ENCODE measurements at places on chromosomes 1 and 21.
A peak's percentile ranks its signal among the peaks of the same experiment; 100 is the strongest.

DNA sequence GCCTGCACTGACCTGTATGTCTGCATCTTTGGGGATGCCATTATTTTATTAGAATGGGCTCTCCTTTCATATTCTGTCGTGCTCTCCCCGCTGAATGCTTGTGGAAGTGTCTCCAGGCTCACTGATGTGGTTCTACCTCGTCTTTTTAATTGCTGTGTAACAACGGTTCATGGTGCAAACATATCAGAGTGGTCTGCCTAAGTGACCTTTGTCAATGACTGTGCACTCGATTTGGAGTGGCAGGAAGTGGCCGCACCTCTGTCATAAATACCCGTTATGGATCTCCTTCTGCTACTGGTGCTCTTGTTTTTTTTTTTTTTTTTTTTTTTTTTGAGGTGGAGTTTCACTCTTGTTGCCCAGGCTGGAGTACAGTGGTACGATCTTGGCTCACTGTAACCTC lies 38.3 kb downstream of the SPSB1 start:
- DNase-seq = no peak

DNA sequence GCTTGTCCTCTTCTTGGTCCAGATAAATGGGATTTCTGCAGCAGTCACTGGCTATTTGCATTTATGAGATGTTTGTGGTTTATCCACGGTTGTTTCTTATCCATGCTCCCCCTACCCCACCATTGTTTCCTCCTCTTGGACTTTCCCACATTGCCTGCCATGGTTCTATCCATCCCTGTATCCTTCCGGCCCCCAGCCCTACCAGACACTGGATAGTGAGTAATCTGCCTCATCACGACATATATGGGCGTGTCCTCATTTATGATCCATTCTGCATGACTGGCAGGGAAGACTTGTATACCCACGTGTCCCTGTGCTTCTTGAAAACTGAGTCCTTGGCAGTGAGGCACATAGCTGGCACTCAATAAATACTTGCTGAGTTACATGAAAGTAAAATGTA lies 40.1 kb downstream of the CACNA1S start:
- DNase-seq = no peak

- no peak for DNase-seq
Observed at GRCh38 chr1:24216276-24217074, 29.4 kb upstream of the IFNLR1 start.

- no peak for DNase-seq
Observed at GRCh38 chr1:163305441-163305840, 16.3 kb upstream of the NUF2 start.

DNA sequence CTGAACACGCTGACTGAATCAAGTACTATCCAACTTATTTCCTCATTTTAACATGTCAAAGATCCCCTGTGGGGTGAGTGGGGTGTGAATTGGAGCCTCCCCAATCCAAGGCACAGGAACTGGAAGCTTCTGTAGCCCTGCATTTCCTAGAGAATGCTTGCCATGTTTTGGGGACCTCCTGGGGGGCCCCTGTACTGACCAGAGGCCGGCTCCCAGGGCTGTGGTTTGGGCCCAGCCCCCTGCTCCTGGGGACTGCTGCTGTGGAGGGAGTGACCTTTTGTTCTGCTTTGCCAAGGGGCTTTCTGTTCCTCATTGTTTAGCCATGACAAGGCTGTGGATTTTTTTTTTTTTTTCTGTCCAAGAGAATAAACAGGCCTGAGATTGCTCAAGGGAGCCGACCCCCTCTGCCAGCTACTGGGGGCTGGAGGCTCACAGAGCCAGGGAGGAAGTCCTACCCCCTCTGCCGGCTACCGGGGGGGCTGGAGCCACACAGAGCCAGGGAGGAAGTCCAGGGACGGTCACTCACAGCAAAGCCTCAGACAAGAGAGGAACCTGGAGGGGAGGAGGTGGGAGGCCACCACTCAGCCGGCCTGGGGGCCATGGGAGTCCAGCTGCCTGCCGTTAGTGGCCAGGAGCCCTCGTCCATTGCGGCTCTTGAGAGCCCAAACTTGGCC lies 17.4 kb downstream of the TNFRSF1B start:
- peak; percentile 67 for DNase-seq
